ENCODE measurements at places on chromosomes 7 and 10.

- DNase-seq: no peak
These were observed 17.7 kb downstream of the PRPF18 start for GRCh38 chr10:13604357-13605040.

DNA sequence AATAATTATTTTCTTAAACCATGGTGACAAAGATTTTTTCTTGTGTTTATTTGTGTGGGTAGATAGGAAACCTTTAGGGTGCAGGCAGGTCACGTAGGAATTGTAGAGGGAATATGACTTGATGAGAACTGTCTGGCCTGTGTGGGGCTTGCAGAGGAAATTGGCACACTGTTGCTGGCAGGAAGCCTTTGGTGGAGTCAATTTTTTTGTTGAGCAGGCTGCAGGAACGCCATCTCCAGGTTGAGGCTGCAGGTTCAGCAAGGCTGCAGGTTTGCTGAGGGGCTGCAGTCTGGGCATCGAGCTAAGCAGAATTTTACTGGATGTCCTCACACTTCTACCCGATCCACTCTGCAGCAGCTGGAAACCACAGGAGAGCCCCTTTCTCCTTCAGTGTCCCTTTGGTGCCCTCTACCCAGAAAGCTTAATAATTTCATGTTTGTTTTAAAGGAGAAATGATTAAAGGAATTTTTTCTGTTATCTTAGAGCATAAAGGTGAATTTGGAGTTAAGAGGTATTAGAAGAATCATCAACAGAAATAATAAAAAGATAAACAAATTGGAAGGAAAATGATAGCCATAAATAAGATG lies 37.0 kb downstream of the TBC1D12 start:
- DNase-seq: no peak

GRCh38 chr7:39720586-39720985 lies 97.2 kb downstream of the RALA start:
- DNase-seq: no peak

- DNase-seq: no peak
These were observed 21.8 kb downstream of the ELFN1 start for GRCh38 chr7:1691601-1692514.

GRCh38 chr10:78729366-78729765 lies 339.4 kb upstream of the ZMIZ1 start:
- no peak for DNase-seq

GRCh38 chr10:71708301-71708703 lies 11.3 kb downstream of the C10orf105 start:
- peak; percentile 76 for DNase-seq

GRCh38 chr7:117827862-117828261 lies 45.4 kb downstream of the CTTNBP2 start:
- no peak for DNase-seq

GRCh38 chr7:106655703-106656498 lies 5.1 kb downstream of the CCDC71L start:
- no peak for DNase-seq

- DNase-seq: no peak
These were observed 132.9 kb downstream of the LRRN3 start for GRCh38 chr7:111223802-111224253.

DNA sequence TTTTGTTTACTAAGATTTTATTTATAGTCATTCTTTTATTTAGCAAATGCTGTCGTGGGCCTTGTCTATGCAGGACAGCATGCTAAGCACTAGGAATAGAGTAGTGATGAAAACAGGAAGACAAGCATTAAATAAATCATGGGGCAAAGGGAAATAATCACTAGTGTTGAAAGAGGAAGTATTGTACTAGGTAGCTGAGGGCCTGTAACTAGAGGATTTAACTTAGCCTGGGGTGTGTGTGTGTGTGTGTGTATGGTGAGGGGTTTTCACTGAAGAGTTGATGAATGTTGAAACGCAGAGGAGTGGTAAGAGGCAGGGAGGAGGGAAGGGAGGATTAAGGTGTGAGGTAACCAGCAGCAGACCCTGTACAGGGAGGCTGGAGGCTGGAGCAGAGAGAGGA lies 446.4 kb downstream of the SDK1 start:
- no peak for DNase-seq

- DNase-seq: no peak
These were observed 882.9 kb downstream of the NRG3 start for GRCh38 chr10:82757901-82758300.

DNA sequence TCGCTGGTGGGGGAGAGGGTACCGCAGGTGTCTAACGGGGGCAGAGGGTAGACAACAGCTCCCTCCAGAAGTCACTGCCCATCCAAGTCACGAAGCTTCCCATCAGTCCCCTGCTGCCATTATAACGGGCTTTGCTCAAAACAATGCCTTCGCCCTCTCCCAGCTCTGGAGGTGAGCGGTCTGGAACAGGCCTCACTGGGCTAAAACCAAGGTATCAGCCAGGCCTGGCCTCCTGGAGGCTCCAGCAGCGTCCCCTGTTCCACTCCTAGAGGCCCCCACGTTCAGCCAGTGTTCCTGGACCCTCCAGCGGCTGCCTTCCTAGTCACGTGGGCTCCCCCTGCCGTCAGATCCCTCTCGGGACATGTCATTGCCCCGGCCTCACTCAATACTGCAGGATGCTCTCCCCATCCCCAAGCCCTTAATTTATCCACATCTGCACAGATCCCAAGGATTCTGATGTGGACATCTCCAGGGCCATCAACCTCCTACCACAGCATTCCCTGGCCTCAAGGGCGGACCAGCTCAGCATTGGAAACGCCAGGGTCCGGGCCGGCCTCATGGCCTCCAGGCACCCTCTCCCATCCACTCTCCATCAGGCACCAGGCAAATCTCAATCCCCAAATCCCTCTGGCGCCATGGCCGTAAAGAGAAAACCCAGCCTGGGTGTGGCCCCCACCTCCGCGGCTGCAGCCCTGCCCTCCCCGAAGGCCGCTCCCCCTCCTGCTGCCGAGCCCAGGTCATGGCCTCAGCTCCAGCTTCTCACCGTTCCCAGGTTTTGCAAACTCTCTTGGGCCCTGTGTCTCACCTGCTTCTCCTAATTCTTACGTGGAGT lies 104.1 kb upstream of the FAM20C start:
- DNase-seq: no peak
